Stimulated activated CD4-positive, alpha-beta T cell treated with anti-CD3 and anti-CD28 coated beads, Interleukin-15, amount 100 ng/mL, for 1 hour (primary cell): ENCODE measurements at places on chromosomes 11 and 22.

DNA sequence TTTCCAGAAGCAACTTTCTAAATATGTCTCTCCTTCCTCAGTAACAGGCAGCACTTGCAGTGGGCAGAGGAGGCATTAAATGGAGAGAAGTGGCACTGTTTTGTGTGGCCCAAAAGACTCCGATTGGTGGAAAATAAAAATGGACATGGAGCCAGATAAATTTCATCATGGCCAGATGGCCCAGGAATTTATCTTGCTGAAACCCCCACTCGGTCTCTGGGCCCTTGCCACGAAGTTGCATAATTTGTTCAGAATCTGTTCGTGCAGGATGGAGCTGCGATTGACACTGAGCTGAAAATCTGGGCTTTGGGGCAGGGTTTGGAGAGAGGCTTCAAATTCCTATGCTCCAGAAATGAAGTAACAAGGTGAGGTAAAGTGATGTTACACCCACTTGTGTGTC is 65.5 kb downstream of the C11orf91 start:
- no peak for DNase-seq

DNA sequence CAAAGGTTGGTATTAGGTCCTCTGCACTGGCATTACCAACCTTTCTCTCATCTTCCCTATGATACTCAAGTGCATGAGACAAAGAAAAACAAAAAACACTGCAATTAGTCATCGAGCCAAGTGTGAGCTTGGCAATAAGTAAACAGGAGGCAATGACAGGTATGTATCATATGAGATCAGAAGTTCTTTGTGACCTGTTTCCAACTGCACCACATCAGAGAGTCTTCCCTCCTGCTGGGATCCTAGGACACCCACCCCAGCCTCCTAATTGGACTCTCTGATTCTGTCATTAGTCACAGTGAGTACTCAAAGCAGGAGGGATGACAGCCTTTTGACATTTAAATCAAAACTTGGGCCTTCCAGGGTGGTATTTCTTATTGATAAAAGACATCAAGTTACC is 7.8 kb upstream of the JAML start:
- no peak for DNase-seq

- no peak for DNase-seq
Measured at GRCh38 chr22:27348634-27349033, 452.9 kb downstream of the MN1 start.

- no peak for DNase-seq
Measured at GRCh38 chr22:49788504-49788903, 39.2 kb downstream of the BRD1 start.

GRCh38 chr11:77203901-77204753 is 76.1 kb downstream of the MYO7A start:
- DNase-seq = no peak

GRCh38 chr11:46009647-46010046 is 87.2 kb downstream of the LARGE2 start:
- no peak for DNase-seq

GRCh38 chr11:111937461-111937769 is 272 bp downstream of the DIXDC1 start:
- DNase-seq = no peak

DNA sequence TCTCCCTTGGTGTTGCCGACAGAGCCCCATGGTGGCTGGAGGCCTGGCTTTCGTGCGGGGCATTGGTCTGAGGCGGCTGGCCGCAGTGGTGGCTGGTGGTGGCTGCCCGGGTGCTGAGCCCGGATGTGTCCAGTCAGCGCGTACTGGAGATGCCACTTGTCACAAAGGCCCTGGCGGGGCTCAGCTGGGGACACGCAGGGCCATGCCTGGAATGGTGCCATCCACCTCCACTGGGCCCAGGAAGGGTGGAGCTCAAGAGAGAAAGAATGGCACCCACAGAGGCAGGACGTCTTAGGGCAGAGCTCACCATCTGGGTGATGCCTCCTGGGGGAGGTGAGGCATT is 92.5 kb downstream of the CEP164 start:
- DNase-seq = no peak

GRCh38 chr11:12015486-12015885 is 7.1 kb upstream of the DKK3 start:
- DNase-seq = no peak

- no peak for DNase-seq
Measured at GRCh38 chr22:43964314-43964857, 9.1 kb downstream of the SAMM50 start.

- no peak for DNase-seq
Measured at GRCh38 chr11:76495019-76495418, 50.2 kb downstream of the EMSY start.

- DNase-seq = no peak
Measured at GRCh38 chr11:1978720-1979473, 18.7 kb downstream of the H19 start.

GRCh38 chr11:119860561-119861094 is 131.6 kb upstream of the NECTIN1 start:
- DNase-seq = no peak

DNA sequence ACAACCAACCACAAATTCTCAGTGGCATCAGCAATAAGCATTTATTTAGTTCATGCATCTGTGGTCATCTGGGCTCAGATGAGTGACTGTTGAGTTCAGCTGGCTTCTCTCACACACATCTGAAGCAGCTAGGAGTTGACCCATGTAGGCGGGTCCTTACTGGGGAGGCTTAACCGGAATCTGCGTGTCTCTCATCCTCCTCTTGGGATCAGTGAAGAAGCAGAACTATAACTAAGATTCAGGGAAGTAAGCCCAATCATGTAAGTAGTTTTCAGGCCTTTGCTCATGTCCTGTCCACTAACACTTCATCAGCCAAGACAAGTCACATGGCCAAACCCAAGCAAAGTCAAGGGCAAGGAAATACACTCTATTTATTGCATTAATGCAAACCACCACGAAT is 236.2 kb downstream of the C11orf87 start:
- DNase-seq = no peak

- no peak for DNase-seq
Measured at GRCh38 chr22:44019846-44020245, 4.3 kb upstream of the PARVB start.

GRCh38 chr11:102347462-102348370 is 702 bp downstream of the BIRC2 start:
- DNase-seq = no peak

DNA sequence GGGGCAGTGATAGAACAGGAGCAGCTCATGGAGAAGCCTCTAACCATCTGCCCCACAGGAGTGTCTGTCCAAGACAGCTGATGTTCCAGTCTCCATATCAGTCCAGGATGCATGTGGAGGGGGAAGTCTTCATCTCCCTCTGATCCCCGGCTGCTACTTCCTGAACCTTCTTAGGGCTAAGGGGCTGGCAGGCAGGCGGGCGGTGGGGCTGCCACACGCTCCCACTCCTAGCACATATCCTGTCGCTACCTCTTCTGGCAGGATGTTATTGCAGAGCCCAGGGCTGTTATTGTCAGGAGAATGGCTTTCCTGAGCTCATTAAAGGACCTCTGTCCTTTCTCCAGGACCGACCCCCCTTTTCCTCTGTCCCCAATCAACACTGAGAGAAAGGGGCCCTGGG is 25.4 kb downstream of the LRRC55 start:
- DNase-seq = no peak

DNA sequence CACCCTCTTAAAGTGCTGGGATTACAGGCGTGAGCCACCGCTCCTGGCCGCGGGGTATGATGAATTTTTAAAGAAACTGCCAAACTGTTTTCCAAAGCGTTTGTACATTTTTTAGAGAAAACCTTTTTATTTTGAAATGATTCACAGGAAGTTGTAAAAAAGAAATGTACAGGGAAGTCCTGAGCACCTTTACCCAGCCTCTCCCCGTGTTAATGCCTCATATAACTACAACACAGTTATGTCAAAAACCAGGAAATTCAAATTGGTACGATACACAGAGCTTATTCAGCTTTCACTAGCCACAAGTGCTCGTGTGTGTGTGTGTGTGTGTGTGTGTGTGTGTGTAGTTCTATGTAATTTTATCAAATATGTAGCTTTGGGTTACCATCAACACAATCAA is 7.0 kb upstream of the FAM118A start:
- no peak for DNase-seq

DNA sequence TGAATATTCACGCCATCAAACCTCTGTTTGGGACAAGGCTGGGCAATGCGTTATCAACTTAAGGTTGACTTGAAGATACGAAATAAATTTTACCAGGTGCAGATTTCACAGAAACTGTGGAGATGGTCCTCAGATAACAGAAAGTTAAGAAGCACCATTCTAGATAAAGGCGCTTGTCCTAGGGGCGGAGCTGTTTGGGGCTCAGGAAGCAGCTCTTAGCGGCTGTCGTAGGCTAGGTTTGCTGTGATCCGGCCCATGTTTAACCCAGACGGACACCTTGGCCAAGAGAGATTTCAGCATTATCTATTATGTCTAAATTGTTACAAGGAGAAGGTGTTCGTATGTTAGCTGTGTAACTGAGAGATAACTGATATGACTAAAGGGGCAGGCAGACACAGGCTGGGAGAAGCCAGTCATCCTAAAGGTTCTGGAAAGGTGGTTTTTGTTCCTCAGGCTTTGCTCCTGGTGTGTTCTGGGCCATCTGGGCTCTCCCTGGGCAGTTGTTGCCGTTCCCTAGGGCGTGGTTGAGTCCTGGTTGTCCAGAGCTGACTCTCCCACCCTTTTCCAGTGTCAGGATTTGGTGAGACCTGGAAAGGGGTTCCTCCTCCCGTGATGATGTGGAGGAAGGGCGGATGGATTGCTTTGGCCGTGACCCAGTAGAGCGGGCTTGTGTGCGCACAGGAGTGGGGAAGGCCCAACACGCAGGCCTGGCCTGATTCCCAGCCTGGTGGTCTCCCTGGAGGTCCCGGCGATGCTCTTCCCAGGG is 25.8 kb downstream of the TPCN2 start:
- no peak for DNase-seq

DNA sequence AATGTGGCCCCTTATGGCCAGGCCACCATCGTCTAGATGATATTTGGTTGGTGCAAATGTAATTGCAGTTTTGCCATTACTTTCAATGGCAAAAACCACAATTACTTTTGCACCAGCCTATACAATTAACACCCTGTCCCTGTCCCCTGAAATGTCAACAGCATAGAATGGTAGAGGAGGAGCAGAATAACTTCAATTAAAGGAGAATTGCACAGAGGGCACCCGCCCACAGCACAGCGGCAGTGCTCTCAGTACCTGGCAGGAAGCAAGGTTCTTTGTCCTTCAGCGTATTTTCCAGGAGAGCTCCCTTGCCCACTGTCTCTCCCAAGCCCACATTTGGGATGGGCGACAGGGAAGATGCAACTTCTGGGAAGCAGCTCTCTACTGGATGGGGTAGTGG is 115.3 kb downstream of the TRIM29 start:
- no peak for DNase-seq

DNA sequence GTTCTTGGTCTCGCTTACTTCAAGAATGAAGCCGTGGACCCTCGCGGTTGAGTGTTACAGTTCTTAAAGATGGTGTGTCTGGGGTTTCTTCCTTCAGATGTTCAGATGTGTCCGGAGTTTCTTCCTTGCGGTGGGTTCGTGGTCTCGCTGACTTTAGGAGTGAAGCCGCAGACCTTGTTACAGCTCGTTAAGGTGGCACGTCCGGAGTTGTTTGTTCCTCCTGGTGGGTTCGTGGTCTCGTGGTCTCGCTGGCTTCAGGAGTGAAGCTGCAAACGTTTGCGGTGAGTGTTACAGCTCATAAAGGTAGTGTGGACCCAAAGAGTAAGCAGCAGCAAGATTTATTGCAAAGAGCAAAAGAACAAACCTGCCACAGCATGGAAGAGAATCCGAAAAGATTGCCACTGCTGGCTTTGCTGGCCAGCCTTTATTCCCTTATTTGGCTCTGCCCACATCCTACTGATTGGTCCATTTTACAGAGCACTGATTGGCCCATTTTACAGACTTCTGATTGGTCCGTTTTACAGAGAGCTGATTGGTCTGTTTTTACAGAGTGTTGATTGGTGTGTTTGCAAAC is 27.1 kb upstream of the NXPE2 start:
- no peak for DNase-seq

DNA sequence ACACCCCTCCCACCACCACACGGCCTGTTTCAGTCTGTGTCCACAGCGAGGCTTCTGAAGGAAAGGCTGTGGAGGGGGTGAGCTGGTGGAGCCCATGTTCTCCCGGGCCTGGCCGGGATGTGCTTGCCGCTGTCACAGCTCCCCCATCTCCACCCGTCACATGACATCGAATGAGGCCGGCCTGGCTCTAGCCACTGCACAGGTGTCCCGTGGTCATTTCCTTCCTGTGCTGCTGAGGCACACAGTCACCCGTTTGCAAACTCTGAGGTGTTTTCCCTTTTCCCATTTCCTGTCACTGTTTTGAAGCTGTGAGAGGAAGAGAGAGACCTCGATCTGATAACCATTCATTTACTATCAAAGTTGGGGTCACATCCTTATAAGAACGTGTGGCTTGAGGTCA is 55.7 kb upstream of the CLDN5 start:
- DNase-seq = no peak

DNA sequence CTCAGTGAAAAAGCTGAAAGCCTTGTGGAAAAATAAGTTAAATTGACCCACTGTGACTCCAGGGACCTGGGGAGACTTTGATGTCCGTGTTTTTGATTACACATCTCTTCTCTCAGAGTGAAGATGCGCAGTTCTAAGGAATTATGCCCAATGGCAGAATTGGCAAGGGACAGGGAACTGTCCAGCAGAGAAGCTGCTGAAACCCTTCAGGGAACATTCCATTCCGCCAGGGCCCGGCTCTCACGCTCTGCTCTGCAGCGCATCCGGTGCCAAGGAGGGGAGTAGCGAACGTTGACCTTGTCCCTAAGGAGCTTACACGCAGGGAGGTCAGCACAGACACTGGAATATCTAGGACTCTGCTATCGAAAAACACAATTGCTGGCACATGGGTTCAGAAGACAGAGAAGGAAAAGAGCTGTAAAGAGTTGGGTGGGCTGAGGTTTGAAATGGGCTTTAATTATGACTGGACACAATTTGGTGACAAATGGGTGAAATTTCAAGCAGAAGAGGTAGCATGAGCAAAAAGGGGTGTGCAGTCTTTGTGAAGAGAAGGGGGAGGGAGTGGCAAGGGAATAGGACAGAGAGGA is 64.5 kb upstream of the B3GAT1 start:
- DNase-seq = no peak

- DNase-seq = no peak
Measured at GRCh38 chr22:49390954-49391353, 436.7 kb downstream of the BRD1 start.

DNA sequence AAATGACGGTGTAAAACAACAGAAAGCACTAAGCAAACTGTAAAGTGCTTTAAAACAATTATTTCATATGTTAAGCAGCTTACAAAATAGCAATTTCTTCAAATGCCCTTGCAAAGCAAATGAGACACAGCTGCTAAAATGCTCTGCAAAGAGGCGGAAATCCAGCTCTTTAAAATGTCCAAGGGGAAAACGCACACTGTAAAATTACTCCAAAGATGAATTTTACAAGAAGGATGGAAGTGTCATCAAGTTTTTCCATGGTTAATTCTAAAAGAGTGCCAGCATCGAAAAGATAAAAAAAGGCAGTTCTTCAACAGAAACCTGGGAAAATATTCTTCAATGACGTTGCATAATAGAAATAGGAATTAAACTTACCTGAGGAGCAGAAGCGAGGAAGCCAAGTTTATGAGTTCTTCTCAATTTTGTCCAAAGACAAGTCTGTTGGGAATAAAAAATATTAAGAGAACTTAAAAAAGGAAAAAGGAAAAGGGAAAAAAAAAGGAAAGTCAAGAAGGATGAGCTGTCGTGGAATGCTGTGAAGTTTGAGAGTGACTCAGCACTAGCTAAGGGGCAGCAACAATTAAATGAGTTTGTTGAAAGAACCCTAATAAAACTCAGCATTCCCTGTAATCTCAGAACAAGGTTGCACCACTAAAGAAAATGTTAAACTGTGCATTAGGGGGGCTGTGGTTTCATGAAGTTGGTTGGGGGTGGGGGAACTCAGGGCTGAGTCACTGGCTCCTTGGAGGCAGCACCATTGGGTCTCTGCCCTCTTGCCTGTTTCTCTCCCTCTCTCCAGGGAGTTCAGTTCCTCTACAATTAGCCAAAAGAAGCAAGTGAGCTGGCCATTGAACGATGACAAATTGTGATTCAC is 64.2 kb upstream of the BLID start:
- no peak for DNase-seq
